ENCODE measurements at places on chromosomes 5 and 9. TPM values are rescaled to one million over a fixed set of nuclear protein-coding genes. Genes with fewer than 3 reads are reported as not detected.

Gene POU5F2
- 4.6 TPM for total RNA-seq

Gene TAF11L10
- total RNA-seq, result not detected

Gene XRCC4
- 7.8 TPM for total RNA-seq

DNA sequence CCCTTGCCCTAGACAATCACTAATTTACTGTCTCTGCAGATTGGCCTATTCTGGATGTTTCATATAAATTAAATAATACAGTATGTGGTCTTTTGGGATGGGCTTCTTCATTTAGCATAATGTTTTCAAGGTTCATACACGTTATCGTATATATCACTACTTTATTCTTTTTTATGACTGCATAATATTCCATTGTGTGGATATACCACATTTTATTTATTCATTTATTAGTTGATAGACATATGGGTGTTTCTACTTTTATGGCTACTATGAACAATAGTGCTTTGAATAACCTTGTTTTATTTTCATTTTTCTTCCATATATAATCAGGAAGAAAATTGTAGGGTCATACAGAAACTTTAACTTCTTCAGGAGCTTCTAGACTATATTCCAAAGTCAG is 108.5 kb upstream of the PAPPA start:
- no peak for DNase-seq

DNA sequence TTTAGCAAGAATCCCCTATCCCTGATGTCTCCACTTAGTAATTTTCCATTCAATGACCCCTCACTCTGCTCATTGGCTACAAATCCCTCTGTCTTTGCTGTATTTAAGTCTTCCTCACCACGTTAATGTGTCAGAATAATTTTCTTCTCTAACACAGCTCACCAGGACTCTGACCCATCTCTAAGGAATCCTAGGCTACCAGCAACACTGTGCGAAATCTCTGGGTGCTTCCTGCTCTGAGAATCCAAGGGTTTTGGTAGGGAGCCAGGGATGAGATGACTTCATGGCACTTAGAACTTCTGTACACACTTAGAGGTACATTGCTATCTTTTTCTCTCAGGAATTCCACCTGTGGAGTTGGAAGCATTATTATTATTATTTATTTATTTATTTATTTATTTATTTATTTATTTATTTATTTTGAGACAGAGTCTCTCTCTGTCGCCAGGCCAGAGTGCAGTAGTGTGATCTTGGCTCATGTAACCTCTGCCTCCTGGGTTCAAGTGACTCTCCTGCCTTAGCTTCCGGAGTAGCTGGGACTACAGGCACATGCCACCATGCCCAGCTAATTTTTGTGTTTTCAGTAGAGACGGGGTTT is 53.5 kb downstream of the FOXI1 start:
- DNase-seq, result no peak

DNA sequence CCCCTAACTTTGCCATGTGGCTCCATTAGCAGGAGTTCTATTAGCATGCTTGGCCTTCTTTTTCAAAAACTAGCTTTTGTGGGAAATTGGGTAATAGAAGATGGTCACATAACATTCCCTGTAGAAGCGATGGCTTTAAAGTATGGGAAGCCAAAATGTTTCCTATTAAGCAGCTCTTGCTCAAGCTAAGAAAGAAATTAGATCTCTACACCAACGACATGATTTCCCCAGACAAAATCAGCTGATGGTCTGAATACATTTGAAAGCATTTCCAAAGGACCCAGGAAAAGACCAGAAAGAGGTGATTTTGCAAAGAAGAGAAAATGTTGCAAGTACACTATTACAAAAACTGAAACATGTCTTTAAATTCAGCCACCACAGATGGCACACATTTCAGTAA is 4.8 kb upstream of the NFIL3 start:
- DNase-seq, result no peak

DNA sequence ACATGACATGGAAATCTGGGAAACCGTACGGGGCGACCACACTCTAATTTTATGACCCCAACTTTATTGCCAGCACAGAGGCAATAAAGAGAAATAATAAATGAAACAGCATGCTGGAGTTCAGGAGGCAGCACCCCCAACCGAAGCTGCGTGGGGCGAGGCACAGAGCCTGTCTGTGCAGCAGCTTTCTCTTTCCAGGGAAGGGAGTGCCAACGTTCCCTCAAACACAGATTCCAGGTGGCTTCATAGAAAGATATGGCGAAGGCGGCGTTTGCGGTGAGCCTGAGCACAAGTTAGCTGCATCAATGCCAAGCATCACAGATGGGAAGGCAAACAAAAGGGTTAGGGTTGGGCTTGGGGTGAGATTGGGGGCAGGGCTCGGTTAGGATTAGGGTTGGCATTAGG is 114.8 kb downstream of the HSD17B3 start:
- no peak for DNase-seq

- no peak for DNase-seq
Measured at GRCh38 chr5:87831499-87831898, 418.8 kb upstream of the CCNH start.

Gene ZFR
- total RNA-seq, result 54.2 TPM

GRCh38 chr9:227860-228259 is 13.2 kb downstream of the DOCK8 start:
- no peak for DNase-seq

DNA sequence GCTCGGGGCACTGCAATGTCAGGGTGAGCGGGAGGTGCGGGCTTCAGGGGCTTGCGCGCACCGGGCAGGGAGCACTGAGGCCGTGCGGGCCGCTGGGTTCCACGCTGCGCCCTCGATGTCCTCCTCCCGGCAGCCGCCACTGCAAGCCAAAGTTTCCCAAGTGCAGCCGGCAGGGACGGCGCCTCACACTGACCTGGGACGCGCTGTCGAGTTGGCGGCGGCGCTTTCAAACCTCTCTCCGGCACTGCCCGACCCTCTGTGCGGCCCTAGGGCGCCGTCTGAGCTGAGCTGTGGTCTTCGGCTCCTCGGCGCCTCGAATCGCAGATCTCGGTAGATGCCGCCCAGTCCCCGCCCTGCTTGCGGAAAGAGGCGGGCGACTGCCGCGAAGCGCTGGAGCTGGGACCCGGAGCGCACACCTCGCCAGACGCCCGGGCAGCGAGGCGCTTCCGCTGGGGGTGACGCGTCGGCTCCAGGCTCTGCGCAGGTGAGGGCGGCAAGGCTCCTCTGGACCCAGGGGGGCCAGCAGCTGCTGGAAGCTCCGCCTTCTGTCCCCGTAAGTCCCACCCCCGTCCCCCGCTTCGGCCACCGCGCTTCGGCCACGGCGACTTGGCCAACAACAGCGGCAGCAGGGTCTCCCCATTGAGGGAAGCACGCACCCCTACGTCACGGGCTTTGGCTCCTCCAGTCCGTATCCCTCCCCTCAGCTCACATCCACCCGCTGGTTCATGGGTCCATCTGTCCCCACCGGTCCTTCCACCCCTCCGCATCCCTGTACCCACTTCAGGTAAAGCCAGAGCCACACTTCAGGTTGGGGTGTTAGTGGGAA is at the start of gene ANKRD34B:
ANKRD34B (minus strand) TSS at position 320 of the 826 bp plus-strand sequence. CDS start 10,261 bp downstream, outside the sequence.
- no peak for DNase-seq

Gene PALM2AKAP2
- total RNA-seq, result 84.2 TPM

GRCh38 chr9:137000177-137000930 is 4.0 kb upstream of the CLIC3 start:
- DNase-seq, result no peak

DNA sequence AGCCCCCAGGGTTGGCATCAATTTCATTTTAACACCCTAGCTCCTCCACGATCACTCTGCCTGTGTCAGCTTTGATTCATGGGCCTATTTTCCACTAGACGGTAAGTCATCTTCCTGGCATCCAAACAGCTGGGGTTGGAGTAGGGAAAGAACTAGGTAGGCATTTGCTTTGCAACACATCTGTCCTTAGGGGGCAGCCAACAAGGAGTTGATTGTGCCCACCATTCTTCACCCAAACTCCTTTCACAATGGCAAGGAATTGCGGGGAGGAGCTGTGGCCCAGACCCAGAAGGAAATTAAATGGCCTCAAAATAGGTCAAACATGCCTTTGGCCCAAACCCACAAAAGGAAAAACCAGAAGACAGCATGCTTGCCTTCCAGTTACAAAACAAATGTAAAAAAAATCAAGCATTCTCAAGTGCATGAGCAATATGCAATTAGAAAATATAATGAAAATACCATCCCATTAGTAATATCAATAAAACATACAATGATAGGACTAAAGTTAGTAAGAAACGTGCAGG is 71.8 kb downstream of the NRG2 start:
- DNase-seq, result no peak

GRCh38 chr5:151094852-151095245 is 14.0 kb upstream of the TNIP1 start:
- no peak for DNase-seq

Gene PLAC8L1
- not detected for total RNA-seq

Gene PCDHA12
- total RNA-seq, result 0.21 TPM

GRCh38 chr5:11928909-11929308 is 24.7 kb upstream of the CTNND2 start:
- DNase-seq, result no peak

DNA sequence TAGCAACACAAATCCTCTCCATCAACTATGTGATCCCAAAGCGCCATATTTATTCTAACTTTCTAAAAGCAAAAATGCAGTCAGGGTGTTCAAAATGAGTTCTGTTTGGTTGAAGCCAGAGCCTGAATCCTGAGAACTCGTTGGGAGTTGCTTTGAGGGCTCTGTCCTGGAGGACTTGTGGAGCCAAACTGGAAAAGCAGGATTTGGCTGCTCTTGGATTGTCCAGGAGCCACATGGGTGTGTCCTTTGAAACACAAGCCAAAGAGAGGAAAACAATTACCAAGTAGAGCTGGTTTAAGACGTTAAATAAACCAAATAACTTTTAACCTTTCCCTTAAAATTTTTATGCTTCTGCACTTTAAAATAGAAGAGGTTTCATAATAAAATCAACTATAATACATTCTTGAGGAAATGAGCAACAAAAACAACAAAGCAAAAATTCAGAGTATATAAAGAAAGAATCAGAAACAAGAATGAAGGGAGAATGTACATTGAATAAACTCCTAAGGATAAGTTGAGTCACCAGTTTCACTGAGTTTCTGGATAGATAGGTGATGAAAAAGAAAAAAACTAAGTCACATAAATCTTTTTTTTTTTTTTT is 13.5 kb downstream of the C5orf46 start:
- DNase-seq, result no peak

GRCh38 chr5:108251350-108251749 is 130.5 kb downstream of the FBXL17 start:
- DNase-seq, result no peak

DNA sequence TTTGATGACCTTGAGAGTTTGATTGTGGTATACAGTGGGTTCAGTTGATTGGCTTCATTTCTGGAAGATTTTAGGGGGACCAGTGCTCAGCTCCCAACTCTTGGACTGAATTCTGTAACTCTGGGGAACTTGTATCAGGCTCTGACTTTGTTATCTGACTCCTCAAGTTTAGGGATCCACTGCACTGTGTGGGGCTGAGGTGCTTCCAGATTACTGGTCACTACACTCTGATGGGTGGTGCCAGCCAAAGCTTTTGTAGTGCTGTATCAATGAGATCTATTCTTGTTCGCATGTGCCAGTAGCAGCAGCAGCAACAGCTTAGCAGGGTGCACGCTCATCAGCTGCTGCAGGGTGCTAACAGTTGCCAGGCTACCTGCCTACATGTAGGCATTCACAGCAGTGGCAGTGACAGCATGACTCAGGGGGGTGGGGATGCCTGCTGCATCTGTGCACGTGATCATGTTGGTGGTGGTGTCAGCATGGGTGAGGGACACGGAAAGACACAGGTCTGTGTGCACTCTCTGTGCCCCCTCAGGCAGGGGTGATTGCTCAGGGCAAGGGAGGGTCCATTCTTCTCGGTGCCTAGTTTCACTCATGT is 438.8 kb upstream of the SEMA6A start:
- DNase-seq, result no peak

Gene MELK
- not detected for total RNA-seq

Gene PCDHGB7
- 18.0 TPM for total RNA-seq

Gene CRB2
- total RNA-seq, result not detected

DNA sequence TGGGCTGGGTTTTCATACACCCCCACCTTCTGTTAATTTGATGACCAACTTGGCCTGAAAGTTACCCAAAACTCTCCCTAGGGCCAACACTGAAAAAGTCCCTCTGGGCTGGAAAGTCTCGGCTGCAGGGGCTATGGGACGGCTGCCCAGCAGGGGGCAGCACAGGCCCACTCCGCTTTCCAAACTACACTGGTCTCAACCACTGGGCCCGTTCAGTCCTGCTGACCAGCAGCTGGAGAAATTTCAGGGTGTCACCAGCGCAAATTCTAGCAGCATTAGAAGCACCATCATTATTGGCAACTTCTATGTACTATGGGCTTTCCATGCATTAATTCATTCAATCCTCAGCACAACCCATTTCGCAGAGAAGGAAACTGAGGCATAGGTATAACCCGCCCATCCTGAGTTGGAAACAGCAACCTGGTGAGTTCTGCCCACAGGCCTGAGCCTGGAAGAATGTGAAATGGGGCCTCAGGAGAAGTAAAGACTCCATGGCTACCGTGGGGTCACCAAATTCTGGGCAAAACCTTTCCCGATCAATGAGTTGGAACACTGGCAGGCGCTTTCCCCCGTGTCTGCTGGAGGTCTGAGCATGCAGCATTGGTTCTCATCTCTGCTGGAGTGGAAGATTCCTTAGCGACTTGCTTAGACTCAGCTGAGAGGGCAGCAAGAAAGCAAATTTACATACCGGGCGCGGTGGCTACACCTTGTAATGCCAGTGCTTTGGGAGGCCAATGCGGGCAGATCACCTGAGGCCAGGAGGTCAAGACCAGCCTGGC is 9.7 kb downstream of the ORM2 start:
- DNase-seq, result no peak

All from thoracic aorta (tissue), 2 donors.